ENCODE measurements at places on chromosomes 3 and 15.

DNA sequence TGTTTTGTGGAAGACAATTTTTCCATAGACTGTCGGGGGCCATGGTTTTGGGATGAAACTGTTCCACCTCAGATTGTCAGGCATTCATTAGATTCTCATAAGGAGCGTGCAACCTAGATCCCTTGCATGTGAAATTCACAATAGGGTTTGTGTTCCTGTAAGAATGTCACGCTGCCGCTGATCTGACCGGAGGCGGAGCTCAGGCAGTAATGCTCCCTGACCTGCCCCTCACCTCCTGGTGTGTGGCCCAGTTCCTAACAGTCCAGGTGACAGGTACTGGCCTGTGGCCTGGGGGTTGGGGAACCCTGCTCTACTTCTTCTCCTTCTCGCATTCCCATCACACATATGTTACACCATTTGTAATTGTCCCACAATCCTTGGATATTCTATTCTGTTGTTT is 11.0 kb downstream of the CHRNA7 start:
- DNase-seq = no peak

GRCh38 chr3:119551598-119551997 is 7.8 kb downstream of the CD80 start:
- no peak for DNase-seq

DNA sequence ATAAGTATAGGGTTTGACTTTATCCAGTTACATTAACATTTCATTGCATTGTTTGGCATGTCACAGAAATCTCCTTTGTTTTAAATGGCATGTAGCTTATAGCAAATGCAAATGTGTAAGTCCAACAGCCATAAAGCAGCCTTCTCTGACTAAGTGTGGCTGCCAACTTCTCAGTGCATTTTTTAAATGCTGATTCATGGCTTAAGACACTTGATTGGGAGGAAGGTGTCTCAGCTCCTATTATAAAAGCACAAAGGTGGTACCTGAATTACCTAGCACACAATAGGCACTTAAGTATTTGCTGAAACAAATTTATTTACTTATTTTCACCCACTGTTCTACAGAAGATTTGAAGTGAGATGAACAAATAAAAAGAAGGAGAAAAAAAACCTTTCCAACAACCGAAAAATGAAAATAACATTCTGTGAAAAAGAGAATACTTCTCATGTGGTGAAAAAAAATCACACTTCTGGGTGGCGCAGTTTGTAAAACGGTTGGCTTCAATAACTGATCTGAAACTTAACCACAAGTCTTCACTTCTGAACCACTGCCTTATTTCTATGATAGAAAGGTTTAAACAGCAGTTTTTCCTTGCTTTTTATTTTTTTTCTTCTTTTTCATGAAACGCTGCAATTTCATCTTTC is 105.5 kb upstream of the ICE2 start:
- no peak for DNase-seq

GRCh38 chr3:150372320-150372719 is 35.8 kb upstream of the TSC22D2 start:
- DNase-seq = no peak

Measured in NCI-H1694 (cell line).